Fibroblast of skin of right quadriceps (primary cell): ENCODE measurements at places on chromosomes 13 and 19.

DNA sequence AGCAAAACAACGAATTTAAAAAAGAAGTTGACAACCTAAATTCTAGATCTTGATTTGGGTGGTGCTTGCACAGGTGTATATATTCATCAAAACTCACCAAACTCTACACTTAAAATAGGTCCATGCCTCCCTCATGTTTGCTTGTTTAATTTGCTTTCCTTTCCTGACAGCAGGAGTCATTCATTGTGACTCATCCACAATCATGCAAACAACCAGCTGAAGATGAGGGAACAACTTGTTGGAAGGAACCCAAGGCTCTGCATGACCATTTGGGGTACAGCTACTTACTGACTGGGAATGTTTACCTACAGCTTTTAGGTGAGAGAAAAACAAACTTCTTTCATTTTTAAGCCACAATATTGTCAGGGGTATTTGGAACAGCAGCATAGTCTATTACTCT is 96.6 kb downstream of the RXFP2 start:
- peak; percentile 34 for DNase-seq

GRCh38 chr13:114012921-114013320 is 39.0 kb upstream of the C13orf46 start:
- DNase-seq: no peak

DNA sequence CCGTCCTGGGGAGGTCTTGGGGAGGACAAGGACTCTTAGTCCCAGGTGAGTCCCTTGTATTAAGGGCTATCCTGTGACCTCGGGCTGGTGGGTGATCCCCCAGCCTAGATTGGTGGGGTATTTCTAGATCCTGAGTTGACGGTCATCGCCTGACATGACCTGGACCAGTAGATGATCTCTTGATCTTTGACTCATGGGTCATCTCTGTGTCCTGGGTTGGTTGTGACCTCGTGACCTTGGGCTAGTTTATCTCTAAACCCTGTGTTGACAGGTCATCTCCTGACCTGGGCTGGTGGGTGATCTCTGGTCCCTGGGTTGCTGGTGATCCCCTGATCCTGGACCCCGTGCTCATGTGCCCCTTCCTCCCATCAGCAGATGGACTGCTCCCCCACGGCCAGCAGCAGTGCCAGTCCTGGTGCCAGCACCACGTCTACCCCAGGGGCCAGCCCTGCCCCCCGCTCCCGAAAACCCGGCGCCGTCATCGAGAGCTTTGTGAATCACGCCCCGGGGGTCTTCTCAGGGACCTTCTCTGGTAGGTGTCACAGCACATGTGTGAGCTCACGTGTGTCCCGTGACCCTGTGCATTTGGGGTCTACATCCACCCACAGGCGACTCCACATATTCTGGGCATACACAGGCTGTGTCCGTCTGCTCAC is 6.3 kb downstream of the MIDN start:
- DNase-seq: no peak

GRCh38 chr13:100128373-100128772 is 39.5 kb downstream of the PCCA start:
- DNase-seq: peak; percentile 51

DNA sequence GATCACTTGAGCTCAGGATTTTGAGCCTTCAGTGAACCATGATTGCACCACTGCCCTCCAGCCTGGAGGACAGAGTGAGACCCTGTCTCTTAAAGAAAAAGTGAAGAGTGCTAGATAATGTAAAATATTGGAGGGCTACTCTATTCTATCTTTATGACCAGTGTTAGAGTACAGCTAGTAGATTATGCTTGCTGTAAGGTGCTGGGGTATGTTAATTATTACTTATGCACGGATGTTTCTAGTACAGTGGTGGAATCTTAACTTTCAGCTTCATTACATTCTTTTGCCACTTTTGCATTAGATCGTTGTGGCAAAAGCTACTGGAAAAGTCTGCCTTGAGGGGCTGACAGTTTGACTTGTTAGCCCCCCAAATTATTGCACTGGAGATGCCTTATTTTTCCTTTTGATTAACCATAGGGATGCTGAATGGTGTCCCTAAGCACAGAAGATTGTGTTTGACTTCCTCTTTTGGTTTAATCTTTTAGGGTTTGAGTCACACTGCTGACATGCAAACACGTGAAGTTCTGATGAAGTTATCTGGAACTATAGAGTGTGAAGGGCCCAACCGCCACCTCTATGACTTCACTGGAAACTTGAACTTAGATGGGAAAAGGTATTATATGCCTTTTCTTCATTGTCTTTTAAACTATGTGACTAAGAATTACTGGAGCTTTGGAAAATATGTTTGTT is 169.8 kb downstream of the ATP8A2 start:
- DNase-seq: no peak

- DNase-seq: no peak
Observed at GRCh38 chr13:95444006-95444730, 108.4 kb upstream of the CLDN10 start.

- DNase-seq: peak; percentile 15
Observed at GRCh38 chr19:35318679-35319448, 10.1 kb upstream of the CD22 start.

DNA sequence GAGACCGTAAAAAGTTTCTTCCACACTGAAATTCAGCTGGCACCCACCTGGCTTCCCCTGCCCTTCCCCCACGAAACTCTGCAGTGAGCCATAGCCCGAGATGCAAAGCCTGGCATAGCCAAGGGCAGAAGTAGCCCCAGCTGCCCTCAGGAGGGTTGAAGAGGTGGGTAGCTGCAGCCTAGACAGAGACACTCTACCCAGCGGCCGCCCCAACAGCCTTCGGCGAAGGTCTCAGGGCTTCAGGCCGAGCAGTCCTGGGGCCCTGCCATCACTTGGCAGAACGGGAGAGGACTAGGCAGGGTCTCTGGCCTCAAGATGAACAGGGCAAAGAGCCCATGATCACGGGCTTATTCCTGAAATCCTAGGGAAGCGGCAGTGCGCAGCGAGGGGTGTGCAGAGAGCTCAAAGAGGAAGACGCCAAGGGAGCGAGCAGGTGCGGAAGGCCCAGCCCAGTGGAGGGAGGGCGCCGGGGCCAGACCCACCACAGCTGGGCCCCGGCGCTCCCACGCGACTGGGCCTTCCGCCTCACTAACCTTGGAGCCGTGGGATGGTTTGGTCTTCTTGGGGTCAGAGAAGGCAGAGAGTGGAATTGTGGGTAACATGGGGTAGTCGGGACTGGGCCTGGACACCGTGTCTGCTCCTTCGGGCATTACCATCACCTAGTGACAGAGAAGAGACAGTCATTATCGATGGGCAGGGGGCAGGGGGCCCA is 53.2 kb downstream of the MLLT1 start:
- DNase-seq: no peak

- no peak for DNase-seq
Observed at GRCh38 chr19:33385956-33386355, 12.4 kb downstream of the CEBPG start.

- no peak for DNase-seq
Observed at GRCh38 chr19:1268226-1269064, 687 bp upstream of the CIRBP start.

DNA sequence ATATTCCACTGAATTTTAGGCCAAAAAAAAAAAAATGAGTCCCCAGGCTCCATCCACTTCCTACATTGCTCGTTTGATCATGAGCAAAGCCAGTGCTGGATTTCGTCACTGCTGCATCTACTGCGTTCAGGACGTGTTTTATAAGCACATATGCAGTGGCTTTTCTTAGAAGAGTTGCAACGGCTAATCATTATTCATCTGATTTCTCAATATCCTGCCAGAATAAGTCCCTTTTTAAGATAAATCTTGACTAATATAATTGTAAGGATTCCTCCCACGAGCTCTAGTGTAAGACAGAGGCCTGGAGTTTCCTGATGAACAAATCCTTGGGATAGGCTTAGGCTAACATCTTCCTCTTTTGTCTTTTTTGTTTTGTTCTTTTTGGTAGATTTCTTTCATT is 19.5 kb downstream of the FAM124A start:
- peak; percentile 28 for DNase-seq

- DNase-seq: no peak
Observed at GRCh38 chr13:113425941-113426590, 27.2 kb downstream of the ADPRHL1 start.

DNA sequence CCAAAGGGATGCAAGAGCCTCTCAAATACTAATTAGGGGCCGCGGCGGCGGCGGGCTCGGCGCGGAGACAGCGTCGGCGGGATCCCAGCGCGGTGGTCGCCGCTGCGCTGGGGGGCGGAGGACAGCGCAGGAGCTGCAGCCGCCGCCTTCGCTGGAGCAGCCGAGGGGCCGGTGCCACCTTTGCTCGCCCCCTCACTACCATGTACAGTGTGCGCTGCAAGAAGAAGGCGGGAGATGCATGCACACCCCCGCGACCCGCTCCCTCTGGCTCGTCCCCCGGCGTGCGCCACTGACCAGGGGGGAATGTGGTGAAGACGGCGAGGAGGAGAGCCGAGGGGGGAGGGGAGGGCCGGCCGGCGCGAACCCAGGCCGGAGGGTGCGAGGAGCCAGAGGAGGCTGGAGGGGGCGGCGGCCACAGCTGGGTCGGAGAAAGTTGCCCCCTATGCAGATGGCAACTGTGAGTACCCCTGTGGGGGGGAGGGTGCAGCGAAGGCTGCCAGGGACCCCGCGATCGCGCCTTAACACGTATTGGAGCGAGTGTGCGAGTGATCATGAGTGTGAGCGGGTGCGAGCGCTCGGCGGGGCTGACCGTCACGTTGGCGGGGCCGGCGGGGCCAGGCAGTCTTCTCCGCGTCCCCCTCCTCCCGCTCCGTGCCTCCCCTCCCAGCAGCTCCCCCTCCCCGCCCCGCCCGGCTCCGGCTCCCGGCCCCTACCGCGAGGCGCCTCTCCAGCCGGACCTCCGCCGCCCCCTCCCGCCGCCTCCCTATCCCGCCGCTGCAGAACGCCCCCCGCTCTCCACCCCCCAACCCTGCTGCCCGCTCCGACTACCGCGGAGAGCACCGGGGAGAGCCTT is 808 bp downstream of the SLITRK5 start:
- no peak for DNase-seq

DNA sequence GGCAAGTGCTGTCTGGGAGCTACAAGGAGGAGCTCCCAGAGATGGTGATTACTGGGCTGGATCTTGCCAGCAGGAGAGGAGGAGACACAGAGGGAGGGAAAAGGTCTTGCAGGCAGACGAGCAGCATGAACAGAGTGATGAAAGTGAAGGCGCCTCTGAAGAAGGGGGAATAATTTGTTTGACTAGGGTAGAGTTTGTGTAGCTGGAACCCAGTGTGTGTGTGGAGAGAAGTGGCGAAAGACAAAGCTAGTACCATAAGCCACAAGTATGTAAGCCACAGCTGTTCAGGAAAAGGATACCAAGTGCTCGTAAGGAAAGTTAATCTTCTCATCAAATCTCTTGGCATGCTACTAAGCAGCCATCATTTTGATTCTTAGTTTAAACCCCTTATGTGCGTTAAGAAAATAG is 5.4 kb downstream of the FLT1 start:
- peak; percentile 89 for DNase-seq

- DNase-seq: peak; percentile 85
Observed at GRCh38 chr19:31312009-31312676, 37.1 kb downstream of the TSHZ3 start.

GRCh38 chr13:46124967-46125933 is 20.4 kb upstream of the CPB2 start:
- peak; percentile 26 for DNase-seq

- no peak for DNase-seq
Observed at GRCh38 chr19:41088151-41088550, at the start of gene CYP2A13. Gene CYP2A13 (plus strand): TSS chr19:41088451. CDS start chr19:41088472, 21 bp downstream.

DNA sequence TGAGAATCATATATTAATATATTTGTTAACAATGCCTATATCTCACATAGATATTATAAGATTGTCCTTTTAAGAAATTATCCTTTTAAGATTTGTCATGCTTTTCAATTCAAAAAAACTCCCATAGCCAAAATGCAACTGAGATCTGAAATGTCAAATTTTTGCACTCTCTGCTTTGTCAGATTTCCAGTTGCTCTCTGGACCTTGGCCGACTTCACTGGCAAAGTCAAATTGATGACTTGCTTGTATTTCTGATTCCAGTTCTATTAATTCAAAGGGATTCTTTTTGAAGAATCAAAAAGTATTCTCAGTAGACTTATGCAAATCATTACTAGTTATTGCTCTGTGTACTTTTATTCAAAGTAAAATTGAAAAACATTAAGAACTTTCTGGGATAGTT is 101.2 kb upstream of the SCEL start:
- no peak for DNase-seq

DNA sequence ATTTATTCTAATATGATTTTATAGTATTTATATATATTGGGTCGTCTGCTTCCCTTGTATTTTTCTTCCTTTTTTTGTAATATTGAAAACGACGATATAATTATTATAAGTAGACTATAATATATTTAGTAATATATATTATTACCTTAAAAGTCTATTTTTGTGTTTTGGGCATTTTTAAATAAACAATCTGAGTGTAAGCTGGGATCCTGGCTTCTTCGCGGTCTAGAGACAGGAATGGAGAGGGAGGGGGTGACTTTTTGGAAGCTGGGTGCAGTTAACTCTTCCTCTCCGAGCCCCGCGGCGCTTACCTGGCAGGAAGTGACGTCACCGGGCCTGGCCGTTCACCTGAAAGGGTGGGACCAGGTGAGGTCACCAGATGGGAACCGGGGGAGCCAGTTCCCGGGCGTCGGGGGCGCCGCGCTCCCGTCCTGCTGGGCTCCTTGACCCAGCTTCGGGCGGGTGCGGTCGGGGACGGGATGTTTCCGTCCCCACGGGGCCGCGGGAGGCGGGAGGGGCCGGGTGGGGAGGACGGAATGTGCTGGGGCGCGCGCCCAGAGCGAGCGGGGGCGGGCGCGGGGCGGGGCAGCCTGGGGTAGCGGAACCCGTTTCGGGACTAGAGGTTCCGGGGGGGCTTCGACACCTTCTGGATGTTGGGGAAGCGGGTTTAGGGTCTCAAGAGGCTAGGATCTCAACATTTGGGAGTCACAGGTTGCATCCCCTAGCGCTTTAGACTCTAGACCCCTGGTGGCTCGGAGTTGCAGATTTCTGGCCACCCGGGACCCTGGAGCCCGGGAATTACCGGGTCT is 2.8 kb downstream of the ZFP36 start:
- DNase-seq: peak; percentile 63

- peak; percentile 97 for DNase-seq
Observed at GRCh38 chr13:113897161-113897560, 33.3 kb upstream of the GAS6 start.

DNA sequence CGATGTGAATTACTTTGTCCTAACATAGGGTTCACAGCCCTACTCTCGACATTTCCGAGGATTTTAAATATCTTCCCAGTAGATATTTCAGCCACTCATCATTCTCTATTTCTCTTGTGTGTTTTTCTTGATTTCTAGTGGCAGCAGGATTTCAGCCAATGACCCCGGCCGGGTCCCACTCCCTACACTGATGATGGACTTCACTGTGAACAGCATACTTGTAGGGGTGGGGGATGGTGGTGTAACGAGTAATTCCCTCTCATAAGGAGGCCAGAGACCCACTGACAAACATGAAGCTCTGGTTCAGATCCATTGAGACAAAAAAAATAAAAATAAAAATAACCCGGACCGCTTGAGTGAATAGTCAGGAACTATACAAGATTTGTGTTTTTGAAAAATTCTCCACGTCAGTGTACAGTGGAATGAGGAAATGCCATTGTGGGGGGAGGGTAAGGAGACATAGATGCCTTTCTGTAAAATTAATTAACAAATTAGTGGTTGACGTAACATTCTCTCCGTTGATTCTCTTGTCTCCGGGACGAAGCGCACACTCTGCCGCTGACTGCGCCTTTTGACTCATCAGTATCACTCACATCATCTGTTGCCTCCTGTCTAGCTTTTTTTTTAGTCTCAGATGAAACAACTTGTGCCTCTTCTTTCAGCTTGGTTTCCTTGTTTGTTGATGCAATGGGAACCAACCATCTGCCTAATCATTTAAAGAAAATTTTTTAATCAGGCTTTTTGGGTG is 48.8 kb upstream of the IRS2 start:
- DNase-seq: peak; percentile 73
